ENCODE measurements at places on chromosomes 7 and 10.

DNA sequence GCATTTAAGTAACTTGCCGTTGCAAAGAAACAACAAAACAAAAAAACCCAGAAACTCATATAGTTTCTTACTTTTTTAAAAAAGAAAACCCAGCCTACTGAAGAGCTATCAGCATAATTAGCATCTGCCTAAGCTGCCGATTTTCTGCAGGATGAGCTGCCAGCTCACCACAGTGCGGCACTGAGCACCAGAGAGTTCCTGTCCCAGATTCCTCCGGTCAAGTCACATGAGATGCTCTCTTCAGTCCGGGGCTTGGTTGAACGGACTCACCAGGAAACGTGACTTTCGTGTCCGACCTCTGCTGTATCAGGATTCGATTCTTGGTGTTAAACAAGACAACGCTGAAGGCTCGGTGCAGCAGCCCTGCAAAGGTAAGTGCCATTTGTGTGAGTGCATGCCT lies 3.2 kb downstream of the IDI2 start:
- DNase-seq, result no peak

DNA sequence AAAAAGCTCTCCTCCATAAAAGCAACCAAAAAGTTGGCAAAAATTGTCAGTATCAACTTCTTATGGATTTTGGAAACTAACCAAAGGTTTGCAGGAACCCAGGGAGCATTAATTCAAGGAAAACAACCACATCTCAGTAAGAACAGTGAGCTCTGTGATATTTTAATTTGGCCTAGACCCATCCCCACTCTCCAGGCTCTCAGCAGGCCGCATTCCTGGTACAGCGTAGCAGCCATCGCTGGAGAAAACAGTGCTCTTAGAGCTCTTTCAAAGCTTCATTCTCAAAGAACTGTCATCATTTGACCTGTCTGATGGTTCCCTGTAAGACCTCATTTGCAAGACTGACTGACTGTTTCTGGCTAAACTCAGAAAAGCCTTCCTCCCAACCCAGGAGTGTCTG lies 81.9 kb downstream of the NUDCD3 start:
- DNase-seq, result no peak

DNA sequence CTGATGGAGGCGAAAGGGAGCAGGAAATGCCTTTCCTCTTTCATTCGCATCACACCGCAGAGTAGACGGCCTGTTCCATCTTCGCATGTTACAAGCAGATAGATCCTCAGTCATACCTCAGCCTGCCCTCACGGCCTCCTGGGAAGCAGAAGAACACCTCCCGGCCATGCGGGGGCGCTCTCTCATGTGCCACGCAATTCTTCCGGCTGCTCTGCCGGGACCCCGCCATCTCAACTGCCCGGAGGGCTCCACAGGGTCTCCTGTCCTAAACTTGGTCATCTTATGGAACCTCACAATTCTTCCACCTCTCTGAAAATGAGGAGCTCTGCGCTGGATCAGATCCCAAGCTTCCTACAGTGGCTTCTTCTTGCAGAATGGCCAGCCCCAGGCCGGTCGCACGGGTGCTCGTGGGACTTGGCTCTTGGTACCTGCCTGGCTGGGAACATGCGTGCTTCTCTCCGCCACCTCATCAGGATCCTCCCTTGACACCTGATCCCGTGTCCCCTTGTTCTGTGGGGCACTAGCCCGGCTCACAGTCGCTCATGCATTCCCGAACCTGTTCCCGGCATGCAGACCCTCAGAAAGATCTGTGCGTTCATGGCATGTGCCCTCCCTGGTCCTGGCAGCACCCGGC lies 262.8 kb upstream of the SHH start:
- no peak for DNase-seq

GRCh38 chr10:80477813-80478212 lies 23.7 kb downstream of the TSPAN14 start:
- no peak for DNase-seq

DNA sequence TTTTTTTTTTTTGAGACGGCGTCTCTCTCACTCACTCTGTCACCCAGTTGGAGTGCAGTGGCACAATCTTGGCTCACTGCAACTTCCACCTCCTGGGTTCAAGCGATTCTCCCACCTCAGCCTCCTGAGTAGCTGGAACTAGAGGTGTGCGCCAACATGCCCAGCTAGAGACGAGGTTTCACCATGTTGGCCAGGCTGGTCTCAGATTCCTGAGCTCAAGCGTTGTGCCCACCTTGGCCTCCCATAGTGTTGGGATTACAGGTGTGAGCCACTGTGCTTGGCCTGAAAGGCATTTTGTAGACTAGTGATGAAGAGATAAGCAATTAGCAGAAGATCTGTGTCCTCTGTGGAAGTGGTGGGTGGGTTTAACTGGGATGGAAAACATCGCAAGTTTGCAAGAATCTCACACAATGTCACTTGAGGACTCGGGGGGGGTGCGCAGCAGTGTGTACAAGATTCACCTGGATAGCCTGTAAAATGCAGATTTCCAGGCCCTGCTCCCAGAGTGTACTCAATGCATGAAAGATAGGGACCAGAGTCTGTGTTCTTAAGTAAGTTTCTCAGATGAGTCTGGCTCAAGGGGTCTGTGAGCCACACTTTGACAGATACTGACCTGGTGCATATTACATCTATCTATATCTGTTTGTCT lies 10.9 kb downstream of the CYP17A1 start:
- DNase-seq, result no peak

GRCh38 chr10:61975391-61975932 lies 74.0 kb downstream of the ARID5B start:
- no peak for DNase-seq

GRCh38 chr10:115773832-115774231 lies 499.2 kb downstream of the GFRA1 start:
- DNase-seq, result no peak

DNA sequence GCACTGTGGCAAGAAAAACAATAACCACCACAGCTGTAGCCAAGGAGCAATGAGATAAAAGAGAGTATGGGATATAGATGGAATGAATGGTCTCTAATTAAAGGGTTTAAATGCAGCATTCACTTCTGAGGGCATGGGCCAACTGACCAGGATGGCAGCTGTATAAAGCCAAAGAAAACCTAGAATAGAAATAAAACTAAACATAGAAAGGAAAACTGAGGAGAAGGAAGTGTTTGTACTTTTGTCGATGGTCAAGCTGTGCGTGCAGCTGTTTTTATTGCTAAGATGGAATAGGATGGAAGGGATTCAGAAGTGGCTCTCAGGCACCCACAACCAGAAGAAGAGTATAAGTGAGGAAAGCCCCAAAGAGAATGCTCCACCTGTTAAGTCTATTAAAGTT lies 37.9 kb downstream of the ZC3HC1 start:
- no peak for DNase-seq

DNA sequence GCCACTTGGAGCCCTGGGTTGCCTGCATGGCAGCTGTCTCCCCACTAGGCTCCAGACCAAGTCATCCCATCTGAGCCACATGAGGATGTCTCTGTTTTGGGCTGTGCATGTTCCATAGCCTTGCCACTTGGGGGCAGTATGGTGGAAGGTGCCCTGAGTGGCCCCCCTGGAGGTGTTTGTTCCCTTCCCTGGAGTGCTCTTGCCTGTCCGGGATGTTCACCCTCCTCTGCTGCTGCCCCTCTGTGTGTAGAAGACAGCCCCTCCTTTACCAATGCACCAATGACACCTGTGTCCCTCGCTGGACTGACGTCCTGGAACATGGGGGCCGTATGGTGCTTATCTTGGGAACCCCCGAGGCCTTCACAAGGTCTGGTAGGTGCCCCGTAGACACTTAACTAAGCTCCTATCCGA lies 100.2 kb downstream of the ACTR3B start:
- no peak for DNase-seq

- DNase-seq, result no peak
These were observed 102.6 kb downstream of the TPST1 start for GRCh38 chr7:66307591-66308215.

GRCh38 chr7:7654964-7655715 lies 14.6 kb downstream of the UMAD1 start:
- DNase-seq, result no peak

DNA sequence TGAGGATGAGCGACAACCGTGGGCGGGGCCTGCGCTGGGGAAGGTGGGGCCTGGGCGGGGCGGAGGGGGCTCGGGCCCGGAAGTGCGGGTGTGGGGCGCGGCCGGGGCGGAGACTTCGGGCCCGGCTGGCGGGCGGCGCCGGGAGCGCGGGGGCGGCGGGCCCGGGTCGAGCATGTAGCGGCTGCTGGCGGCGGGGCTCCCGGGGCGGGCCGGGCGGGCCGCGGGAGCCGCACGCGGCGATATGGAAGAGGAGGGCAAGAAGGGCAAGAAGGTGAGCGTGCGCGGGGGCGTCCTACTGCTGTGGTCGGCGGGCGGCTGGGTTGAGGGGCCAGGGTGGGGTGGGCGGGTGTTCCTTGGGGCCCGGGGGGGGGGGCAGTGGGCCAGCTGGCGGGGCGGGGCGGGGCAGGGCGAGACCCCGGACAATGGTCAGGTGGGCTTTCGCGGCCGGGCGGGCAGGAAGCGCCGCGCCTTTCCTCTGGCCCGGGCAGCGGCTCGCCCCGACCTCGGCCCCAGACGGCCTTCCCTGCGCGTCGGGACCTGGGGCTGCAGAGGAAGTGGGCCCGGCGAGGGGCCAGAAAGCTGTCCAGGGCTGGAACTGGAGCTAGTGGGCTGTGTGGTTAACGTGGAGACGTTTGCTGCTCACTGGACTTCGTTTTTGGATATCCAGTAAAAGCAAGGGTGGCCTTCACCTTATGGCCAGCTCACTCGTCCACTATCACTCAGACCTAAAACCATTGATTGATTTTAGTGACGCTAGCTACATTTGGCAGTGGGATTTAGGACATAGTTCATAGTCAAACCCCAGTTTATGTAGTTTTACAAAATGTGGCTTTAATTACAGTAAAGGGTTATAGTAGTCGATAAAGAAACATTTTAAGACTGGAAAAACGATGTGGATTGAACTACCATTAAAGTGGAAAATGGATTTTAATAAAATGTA lies at the start of gene CCM2:
Gene CCM2, plus strand, starts transcription at position 109 of the 940 bp plus-strand sequence. Its CDS starts 133 bp downstream, at position 242.
- DNase-seq, result no peak

- DNase-seq, result no peak
These were observed 348.9 kb downstream of the ATRNL1 start for GRCh38 chr10:115441907-115442545.

GRCh38 chr7:103577059-103577458 lies 131.1 kb upstream of the SLC26A5 start:
- no peak for DNase-seq

DNA sequence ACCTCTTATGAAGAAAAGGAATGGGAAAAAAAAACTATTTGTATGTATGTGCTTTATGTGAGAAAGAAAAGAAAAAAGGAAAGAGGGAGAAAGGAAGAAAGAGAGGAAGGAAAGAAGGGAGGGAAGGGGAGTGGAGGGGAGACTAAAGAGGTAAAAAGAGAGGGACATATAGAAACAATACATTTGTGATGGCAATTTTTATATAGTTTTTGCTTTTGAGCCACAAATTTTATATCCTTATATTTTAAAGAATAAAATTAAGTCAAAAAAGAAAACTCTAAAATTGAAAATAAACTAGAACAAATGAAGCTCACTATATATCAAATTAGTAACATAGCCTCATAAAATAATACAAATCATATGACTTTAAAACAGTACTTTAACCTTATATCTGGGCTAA lies 11.0 kb downstream of the C7orf25 start:
- no peak for DNase-seq

GRCh38 chr7:135380351-135380750 lies 129.6 kb downstream of the CNOT4 start:
- DNase-seq, result no peak

- DNase-seq, result no peak
These were observed 7.8 kb downstream of the C1GALT1 start for GRCh38 chr7:7190142-7190541.

GRCh38 chr7:52764492-52765169 lies 270.8 kb upstream of the POM121L12 start:
- DNase-seq, result no peak

DNA sequence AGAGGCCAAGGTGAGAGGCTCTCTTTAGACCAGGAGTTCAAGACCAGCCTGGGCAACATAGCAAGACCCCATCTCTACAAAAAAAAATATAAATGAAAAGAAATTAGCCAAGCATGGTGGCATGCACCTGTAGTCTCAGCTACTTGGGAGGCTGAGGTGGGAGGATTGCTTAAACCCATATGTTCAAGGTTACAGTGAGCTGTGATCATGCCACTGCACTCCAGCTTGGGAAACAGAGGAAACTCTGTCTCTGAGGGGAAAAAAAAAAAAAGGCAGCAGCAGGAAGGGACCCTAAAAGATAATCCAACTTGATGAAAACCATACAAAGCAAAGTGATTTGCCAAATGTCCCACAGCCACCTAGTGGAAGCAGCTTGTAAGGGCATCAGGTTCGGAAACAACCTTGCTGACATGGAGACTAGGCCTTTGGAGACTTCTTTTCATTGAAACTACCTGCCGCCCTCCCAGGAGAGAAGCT lies 15.6 kb upstream of the PBLD start:
- peak; percentile 9 for DNase-seq

DNA sequence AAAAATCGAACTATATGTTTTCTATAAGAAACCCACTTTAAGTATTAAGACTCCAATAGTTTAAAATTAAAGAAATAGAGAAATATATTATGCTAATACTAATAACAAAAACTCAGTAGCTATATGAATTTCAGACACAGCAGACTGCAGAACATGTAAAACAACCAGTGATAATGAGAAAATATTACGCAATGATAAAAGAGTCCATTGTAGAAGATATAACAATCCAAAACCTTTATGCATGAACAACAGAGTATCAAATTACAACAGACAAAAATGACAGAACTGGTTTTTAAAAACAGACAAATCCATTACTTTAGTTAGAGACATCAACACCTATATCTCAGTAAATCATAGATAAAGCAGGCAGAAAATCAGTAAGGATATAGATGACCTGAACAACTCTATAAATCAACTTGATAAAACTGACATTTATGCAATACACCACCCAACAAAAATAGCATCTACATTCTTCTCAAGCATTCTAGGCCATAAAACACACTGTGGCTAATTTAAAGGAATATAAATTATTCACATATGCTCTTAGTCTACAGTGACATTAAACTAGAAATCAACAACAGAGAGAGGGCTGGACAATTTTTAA lies 669.5 kb upstream of the GHITM start:
- no peak for DNase-seq

DNA sequence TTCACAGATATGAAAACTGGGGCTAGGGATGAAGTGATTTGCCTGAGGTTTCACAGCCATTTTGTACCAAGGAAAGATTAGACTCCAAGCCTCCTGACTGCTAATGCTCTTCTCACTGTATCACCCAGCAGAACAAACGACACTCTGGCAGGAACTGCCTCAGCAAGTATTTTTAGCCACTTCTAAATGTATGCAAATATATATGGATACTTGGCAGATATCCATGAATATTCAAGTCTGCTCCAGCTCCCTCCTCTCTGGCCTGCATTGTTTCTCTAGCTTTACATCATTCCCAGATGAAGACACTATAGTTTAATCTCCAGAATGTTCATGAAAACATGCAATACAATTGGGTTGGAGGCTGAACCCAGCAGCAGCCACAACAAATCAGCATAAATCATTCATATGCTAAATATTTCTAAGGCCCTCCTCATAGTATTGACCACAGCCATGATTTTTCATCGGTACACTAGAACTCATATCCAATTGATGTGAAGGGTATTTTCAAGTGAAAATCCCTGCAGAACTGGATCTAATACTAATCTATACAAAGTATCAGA lies 65.5 kb downstream of the HPSE2 start:
- no peak for DNase-seq
